ENCODE measurements at places on chromosomes 16 and 17.
A peak's percentile ranks its signal among the peaks of the same experiment; 100 is the strongest.

DNA sequence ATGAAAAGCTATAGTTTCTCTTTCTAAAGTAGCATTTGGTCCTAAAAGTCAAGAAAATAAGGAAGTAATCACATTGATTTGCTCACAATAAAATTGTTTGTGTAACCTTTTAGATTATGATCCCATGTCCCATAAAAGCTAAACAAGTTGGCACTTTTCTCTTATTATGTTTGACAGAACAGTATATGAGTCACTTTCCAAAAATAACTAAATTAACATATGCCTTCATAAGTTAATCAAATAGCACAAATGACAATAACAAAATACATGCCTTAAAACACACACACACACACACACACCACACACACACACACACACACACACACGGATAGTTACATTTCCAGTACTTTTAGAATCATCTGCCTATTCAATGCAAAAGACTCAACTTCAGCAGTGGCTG is 2.8 kb downstream of the MED13 start:
- DNase-seq, result no peak

DNA sequence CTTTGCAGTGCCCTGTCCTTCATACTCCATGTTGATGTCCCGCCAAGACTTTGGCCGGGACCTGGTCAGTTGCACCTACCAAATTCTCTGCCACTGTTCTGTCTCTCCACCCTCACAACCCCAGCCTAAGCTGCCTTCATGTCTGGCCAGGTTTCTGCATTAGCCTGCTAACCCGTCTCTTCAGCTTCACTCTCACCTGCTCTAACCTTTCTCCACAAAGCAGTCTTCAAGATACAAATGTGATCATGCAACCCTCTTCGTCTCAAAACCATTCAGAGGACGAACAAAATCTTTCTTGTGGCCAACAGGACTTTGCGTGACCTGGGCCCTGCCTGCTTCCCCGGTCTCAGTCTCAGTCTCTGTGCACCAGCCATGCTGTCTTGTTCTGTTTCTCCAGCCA is 148.2 kb downstream of the WSCD1 start:
- DNase-seq, result no peak

DNA sequence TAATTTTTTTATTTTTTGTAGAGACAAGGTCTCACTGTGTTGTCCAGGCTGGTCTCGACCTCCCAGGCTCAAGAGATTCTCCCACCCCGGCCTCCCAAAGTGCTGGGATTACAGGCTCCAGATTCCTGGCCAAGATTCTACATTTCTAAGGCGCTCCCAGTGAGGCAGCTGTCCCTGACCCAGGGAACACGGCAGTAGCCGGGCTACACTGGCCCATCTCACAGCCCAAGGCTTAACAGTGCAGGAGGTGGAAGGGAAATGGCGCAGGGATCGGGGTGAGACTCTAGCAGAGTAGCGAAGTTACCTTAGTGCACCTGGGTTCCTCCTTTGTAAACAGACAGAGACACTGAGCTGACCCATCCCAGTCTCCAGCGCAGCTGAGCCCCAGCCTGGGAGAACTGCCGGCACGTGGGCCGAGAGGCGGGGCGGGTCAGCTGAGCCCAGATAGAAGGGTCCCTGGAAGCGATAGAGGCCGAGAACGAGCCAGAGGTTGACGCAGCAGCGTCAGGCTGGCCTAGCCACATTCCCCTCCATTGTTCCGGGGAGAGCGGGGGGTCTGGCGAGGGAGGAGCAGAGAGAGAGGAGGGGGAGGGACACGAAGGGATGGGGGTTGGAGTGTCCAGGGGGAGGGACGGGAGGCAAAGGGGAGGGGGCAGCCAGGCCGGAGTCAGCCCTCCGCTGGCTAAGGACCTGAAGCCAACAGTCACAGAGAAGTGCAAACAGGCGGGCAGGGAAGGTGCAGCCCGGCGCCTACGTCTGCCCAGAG is 2.5 kb downstream of the CARHSP1 start:
- no peak for DNase-seq

DNA sequence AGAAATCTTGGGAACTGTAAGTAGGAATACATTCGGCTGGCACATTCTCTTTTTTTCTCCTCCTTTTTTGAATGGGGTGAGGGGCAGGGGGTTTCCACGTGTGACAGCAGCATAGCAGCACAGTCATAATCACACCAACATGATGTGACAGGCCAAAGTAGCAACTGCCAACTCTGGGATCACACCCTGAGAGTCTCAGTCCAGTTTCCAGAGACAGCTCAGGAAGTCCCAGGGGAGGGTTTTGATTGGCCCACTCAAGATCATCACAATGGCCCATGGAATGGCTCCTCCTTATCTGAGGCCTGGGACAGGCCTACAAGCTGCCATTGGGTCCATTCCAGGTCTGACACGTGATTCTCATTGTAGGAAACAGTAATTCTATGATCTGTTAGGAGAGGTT is 207.1 kb upstream of the ASIC2 start:
- DNase-seq, result no peak

DNA sequence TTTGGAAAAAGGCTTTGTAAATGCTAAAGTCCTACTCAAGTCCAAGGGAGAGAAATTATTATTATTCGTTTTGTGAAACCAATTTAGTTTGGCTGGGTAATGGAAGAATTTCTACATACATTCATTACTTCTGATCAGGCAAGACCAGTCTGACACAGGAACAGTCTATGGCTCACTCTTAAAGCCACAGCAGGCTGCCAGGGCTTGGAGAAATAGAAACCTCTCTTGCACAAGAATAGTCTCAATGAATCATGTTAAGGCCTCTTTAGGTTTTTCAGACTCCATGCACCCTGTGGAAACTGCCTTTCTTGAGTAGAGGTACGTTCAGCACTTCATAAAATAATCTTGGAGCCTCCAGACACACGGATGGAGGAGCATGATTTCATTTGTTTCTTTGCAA is 167.7 kb downstream of the IRX3 start:
- DNase-seq, result no peak

- DNase-seq, result no peak
Observed at GRCh38 chr17:48148029-48148770, 40.6 kb downstream of the SNX11 start.

GRCh38 chr17:73007407-73007806 is 85.1 kb downstream of the SLC39A11 start:
- DNase-seq, result no peak

- no peak for DNase-seq
Observed at GRCh38 chr17:35164716-35165115, 17.1 kb downstream of the UNC45B start.

- DNase-seq, result no peak
Observed at GRCh38 chr17:41982026-41982760, 15.6 kb downstream of the CNP start.

DNA sequence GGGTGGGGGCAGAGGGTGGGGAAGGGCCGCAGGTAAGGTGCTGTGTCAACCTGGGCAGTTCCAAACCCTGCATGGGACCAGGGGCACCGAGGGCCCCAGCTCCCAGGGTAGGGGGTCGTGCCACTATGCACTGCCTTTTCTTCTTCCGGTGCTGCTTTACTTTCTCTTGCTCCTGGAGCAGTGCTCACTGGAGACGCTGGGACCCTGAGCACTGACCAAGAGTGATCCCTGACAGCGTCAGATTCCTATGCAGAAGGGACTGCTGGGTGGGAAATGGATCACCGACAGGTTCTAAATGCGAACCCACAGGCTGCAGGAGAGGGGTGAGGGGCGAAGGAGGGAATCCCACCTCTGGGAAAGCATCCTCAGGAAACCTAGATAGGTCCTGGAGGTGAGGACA is 470.1 kb downstream of the SOX9 start:
- no peak for DNase-seq

- DNase-seq, result no peak
Observed at GRCh38 chr17:56593086-56593645, 333 bp upstream of the NOG start.

GRCh38 chr16:17246974-17247732 is 223.6 kb downstream of the XYLT1 start:
- DNase-seq, result no peak

DNA sequence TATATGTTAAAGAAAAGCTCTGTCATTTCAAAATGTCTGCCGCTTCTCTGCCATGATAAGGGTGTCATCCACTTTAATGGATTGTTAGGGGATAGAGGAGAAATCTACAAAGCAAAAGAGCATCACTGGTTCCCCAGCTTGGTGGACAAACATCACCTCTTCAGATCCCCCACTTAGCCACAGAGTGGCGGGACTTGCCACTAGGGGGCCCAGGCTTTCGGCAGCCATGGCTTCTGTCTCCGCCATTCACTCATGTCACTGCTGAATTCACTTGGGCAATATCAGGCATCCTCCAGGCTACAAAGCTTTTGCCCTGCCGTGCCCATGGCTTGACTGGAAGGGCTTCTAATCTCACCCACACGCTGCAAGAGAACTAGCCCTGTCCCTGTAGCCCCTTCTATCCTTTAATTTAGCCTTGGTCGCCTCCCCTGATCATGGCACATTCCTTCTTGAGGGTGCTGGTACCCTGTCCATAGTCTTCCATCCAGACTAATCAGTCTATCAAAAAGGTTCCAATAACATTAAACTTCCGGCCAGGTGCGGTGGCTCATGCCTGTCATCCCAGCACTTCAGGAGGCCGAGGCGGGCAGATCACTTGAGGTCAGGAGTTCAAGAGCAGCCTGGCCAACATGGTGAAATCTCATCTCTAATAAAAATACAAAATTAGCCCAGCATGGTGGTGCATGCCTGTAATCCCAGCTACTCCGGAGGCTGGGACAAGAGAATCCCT is 34.7 kb downstream of the SBK1 start:
- peak; percentile 34 for DNase-seq

DNA sequence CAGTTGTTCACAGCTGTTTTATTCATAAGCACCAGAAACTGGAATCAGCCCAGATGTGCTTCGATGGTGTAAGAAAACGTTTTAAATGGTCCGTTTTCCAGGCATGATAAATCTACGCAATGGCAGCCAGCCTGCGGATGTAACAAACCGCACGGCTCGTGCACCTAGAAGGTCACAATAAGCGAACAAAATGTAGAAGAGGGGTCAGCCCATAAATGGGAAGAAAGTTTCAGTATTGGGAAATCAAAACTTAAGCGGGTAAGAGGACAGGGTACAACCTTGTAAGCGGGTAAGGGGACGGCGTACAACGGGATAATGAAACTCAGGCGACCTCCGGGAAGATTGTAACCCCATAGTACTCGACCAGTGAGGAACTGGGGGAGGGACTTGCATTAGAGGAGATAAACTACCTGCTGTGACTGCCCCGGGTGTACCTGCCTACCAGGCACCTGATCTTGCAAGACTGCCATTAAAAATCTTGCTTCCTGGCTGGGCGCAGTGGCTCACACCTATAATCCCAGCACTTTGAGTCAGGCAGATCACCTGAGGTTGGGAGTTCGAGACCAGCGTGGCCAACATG is 66.6 kb downstream of the ANKRD11 start:
- no peak for DNase-seq

Measured in stimulated activated CD8-positive, alpha-beta memory T cell treated with anti-CD3 and anti-CD28 coated beads, Interleukin-4, amount 100 ng/mL, for 4 hours (primary cell).